ENCODE measurements at places on chromosomes 1 and 21. TPM values are rescaled to one million over a fixed set of nuclear protein-coding genes. Genes with fewer than 3 reads are reported as not detected.

GRCh38 chr1:202282596-202283283 is 59.0 kb downstream of the UBE2T start:
- no peak for DNase-seq

The TSPEAR gene
- polyA plus RNA-seq = 0.55 TPM

GRCh38 chr1:160837558-160838205 is 25.0 kb downstream of the CD244 start:
- peak; percentile 32 for DNase-seq

DNA sequence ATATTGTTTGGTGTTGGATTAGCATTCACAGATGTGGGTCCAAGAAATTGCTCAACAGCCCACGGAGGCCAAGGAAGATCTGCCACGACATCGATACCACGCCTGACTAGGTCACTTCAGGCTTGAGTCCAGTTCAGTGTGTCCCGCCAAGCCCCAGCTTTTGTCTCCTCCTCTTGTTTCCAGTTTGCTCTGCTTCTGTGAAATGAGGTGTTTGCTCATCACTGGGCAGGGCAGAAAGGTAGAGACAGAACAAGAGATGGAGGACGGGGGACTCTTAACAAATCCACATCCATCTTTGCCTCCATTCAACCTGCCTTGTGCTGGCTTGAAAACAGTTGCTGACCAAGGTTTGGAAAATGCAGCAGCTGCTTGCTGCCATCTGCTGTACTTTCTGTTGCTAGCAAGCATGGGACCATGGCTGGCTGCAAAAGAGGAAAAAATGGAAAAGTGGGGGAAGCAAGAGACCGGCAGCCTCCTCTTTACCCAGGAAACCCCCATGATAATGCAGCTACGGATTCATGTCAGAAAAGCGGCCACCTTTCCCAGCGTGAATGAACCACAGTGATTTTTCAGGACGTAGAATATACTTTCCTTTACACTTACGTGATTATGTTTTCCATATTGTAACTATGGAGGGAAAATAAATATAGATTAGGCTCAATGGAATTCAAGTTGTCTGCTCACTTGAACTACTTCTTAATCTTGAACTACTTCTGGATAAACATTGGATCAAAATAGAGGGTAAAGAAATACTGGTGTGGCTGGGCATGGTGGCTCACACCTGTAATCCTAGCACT is 80.2 kb upstream of the GREM2 start:
- DNase-seq = peak; percentile 11

GRCh38 chr21:41802684-41803083 is 35.8 kb upstream of the RIPK4 start:
- DNase-seq = no peak

DNA sequence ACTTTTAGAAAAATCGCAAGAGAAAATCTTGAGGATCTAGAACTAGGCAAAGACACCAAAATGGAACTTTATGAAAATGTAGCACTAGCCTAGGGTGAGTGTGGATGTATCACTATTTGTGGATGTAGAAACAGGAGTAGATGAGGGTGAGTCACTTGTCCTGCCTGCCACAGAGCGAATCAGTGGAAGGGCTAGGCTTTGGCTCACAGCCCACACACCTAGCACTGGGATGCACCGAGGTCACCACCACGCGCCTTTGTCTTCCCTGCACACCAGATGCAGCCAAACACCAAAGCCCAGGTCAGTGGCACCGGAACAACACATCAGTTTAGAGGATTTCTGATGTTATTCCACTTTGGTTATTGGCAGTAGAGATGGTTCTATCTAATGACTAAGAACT is 38.2 kb downstream of the PKNOX1 start:
- no peak for DNase-seq

DNA sequence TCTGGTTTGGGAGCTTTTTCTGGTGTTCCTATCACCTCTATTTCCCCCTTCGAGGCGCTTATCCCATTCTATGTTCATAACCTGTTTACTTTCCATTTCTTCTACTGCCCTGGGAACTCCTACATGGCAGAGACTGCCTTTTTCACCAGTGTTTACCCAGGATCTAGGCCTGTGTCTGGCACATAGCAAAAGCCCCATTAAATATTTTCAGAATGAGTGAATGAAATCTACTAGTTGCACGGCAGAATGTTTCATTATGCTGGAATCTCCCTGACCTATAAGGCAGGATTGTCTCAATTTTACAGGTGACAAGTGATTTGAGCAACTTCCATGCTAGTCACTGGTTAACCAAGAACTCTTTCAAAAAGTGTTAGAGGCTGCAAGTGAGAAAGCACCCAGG is 70.1 kb downstream of the PGM1 start:
- no peak for DNase-seq

DNA sequence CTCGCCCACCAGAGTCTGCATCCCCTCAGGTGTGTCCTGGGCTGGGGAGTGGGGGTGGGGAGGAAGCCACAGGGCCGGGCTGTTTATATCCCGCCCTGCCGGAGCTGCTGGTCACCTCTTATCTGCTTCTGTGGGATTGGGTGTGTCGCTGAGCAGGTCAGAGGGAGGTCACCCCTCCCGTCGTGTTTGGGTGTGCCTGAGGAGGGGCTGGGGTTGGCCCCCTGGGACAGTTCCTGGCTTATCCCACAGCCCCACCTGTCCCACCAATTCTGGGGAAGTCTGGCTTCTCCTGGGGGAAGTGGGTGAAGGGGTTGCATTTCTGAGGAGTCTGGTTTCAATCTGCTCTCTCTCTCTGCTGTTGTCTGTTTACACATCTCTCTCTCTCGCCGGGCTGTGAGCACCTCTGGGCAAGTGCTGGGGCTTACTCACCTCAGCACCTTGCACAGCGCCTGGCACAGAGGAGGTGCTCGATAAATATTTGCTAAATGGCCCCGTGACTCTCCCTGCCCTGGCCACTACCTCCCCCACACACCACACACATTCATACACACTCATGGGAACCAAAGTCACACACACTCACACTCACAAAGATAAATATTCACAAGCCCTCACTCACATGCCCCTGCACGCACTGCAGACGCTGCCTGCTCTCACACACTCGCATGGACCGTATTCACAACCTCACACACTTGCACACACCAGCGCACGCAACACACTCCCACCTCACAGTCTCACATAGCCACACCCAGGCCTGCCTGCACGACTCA is 8.3 kb downstream of the ELF3 start:
- DNase-seq = peak; percentile 96

- peak; percentile 62 for DNase-seq
These were observed 1.0 kb upstream of the PDZK1IP1 start for GRCh38 chr1:47190857-47191256.

DNA sequence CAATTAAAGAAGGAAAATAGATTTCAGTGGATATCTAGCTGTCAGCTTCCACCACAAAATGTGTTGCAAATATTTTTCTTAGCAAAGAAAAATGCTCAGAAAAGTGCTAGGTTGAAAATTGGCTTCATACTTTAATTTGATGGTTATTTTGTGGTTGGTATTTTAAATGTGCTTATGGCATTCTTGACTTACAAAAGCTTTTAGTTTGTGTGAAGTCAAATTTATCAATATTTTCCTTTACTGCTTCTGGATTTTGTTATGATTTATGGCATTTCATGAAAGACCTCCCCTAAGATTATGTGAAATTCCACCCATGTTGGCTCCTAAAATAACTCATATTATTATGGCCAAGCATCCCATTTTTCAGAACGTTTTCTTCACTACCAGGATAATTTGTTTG is 51.5 kb downstream of the PSMG1 start:
- no peak for DNase-seq

GRCh38 chr1:79745929-79746328 is 739.4 kb upstream of the ADGRL4 start:
- DNase-seq = no peak

The KCNK1 gene
- polyA plus RNA-seq = 8.0 TPM

DNA sequence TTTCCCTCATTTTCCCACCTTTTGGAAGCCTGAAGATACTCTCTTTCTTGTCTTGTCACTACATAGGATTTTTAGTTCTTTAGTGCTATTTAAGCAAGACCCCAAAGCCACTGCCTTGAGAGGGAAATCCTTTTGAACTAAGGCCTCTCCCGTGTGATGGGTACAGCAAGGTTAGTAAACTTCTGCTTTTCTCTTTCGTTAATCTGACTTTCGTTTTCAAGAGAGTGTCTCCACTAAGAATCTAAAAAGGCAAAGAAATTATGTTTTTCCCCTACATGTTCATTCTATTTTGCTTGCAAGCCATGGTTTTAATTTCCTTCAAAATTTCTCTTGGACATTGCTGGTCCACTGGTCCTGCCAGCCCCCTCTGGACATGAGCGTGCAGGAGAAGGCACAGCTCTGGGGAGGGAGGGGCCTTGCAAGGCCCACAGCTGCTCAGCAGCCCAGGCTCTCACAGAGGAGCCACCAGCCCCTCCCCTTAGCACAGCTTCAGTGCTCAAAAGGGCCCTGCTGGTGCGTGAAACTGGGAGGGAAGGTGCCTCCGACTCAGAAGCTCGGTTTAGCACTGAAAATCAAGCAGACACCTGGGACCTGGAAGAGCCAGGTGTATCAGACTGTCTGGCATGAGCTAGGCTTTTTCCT is 210.9 kb upstream of the GALNT2 start:
- DNase-seq = no peak

DNA sequence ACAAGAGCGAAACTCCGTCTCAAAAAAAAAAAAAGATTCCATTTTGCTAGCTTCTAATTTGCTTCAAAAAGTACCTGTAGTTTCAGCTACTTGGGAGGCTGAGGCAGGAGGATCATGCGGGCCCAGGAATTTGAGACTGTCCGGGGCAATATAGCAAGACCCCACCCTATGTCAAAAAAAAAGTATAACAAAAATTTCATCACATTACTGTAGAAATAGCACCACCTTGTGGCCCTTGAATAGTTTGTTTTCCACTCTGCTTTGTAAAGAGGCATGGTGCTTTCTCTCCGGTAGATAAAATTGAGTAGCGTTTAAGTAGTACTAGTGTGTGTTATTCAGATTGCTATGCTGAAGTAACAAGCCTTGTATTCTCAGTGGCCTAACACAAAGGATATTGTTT is 18.2 kb upstream of the MSTO1 start:
- peak; percentile 36 for DNase-seq

DNA sequence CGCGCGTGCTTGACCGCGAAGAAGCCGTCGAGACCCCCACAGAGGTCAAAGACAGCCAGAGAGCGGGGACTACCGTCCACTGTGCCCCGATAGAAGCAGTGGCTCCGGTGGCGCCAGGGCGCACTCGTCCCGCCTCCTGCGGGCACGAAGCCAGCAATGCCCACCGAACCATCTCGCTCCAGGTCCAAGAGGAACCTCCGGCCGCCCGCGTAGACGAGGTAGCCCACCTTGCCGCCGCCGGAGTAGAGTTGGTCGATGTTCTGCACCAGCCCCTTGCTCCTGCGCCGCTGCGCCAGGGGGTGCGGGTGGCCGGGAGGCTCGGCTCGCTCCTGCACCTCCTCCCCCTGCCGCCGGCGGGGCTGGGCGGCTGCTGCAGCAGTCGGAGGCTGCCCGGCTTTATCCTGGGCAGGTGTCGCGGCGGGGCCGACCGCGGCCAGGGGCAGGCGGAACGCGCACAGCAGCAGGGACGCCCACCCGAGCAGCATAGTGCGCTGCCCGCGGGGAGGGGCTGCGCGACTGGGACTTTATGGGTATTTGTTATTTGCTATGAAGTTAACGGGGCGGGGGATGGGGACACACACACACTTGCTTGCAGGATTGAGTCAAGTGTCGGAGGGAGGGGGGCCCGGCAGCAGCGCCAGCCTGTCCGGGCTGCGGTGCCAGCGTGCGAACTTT is 844 bp downstream of the ADAMTS5 start:
- DNase-seq = peak; percentile 33

The PSEN2 gene
- polyA plus RNA-seq = 16.1 TPM

DNA sequence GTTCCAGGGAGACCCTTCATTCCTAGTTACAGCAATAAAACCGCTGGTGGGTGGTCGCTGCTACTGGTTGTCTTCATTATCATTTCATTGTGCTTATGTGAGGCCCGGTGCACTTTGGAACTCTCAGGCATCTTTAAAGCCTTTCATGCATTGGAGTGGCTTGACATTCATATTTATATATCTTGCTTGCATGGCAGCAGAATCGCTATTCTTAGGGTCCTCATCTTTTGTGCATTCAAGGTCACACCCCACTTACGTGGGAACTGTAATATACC is 110.1 kb downstream of the ZBTB18 start:
- no peak for DNase-seq

DNA sequence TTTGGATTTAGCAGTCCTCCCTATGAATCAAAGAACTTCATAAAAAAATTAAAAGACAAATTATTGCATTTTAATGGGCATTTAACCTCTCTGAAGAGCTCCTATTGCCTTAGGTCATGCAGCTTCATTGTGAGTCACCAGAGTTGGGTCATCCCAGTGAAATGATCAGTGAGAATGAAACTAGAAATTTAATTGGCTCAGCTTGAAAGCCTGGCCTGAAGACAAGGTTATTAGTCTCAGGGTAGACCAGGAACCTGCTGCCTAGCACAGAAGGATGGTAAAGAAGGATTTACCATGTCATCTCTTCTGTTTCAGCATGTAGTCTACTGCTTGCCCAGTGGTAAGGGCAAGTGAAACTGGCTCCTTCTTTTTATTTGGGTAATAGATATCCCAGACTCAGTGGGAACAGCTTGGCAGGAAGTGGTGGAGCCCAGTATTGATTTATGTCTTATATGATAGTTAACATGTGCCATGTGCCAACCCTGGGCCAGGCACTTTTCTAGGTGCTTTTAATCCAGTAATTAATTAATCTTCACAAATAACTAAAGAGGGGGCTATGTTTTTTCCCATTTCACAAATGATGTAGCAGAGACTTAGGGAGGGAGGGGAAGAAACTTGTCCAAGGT is 23.6 kb downstream of the LAMC2 start:
- peak; percentile 33 for DNase-seq

Data from large intestine (tissue), 12 donors.